ENCODE measurements at places on chromosomes 6 and 20.

GRCh38 chr6:79564636-79565035, 27.4 kb upstream of the LCA5 start:
- DNase-seq: no peak

DNA sequence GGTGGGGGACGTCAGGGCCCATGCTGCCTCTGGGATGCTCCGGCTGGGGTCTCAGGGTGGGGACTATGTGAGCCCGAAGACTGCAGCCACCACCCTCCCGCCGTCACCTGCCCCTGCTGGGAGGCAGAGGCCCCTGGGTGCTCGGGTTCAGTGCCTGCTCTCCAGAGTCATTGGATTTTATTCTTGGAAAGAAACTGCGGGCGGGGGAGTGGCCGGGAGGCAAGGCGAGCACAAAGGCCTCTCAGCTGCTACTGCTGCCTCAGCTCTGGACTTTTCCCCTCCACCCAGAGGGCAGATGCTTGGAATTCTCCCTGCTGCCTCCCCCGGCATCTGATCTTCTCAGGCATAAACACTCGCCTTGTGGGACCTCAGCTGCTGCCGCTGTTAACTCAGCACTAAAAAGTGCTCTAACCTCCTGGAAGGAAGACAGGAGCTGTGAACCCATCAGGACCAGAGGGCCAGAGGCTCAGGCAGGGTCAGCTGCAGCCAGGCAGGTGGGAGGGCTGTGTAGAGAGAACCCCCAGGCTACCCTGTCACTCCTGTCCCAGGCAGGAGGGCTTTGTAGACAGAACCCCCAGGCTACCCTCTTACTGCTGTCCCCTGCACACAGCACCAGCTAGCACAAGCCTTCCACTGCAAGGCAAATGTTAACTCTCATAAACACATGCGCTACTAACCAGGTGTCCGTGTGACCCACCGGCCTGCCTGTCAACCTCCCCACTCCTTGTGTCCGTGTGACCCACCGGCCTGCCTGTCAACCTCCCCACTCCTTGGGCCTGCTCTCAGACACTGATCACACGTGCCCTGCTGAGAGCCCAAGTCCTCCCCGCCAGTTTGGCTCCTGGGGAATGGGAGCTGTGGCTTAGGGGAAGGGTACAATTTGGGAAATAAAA, 9.4 kb upstream of the FRMD1 start:
- DNase-seq: no peak

DNA sequence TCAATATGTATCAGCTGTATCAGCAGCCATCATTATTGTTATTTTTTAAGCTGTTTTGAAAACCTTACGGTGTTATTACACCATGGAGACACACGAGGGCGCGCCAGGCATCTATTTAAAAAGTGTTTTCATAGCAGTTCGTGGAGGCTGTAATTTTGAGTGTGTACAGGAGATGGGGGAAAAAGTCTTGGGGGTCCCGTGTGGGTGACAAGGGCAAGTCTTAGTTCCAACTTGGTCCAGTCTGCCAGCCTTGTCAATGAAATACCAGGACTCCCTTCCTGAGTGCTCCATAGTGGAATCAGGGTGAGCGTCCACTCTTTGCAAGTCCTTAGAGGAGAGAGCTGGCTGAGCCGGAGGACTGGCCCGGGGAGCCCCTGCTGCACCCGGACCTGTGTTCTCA, 43.3 kb downstream of the SLC2A10 start:
- DNase-seq: peak; percentile 60

- peak; percentile 9 for DNase-seq
Measured at GRCh38 chr6:69179681-69180080, 544.6 kb downstream of the ADGRB3 start.

GRCh38 chr6:167396068-167396658, 71.3 kb downstream of the TTLL2 start:
- no peak for DNase-seq

DNA sequence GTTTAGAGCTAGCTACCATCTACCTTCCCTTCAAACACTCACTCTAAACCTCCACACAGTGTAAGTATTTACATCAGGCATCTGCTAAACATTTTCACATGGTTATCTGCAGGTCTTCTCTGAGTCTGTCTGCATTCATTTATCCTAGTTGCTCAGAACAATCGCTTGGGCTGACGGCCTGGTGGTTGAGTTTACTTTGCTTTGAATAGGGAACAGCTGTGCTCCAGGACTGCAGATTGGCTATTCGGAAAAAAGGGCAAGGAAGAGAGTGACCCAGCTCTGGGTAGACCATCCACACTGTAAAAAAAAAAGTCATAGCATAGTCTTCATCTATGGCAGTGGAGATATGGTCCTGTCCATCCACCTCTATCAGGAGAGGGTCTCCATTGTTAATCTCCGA, 115.3 kb upstream of the ESR1 start:
- no peak for DNase-seq

DNA sequence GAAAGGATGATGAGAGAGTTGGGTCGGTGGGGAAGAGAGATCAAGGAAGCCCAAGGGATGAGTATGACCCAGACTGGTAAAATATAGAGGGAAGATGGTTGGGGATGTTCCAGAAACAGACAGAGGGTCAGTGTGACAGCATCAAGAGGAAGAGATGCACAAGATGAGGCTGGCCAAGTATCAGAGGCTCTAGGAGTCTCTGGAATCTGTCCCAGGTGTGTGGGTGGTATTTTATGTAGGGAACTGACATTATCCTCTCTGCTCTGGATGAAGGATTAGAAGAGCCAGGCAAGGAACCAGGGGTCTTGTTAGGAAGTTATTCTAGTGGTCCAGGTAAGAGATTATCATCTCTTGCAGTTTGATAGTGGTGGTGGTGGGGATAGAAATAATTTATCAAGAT, 3.6 kb downstream of the PAK5 start:
- DNase-seq: no peak

GRCh38 chr20:63055575-63056235, 48.9 kb upstream of the BHLHE23 start:
- DNase-seq: no peak

DNA sequence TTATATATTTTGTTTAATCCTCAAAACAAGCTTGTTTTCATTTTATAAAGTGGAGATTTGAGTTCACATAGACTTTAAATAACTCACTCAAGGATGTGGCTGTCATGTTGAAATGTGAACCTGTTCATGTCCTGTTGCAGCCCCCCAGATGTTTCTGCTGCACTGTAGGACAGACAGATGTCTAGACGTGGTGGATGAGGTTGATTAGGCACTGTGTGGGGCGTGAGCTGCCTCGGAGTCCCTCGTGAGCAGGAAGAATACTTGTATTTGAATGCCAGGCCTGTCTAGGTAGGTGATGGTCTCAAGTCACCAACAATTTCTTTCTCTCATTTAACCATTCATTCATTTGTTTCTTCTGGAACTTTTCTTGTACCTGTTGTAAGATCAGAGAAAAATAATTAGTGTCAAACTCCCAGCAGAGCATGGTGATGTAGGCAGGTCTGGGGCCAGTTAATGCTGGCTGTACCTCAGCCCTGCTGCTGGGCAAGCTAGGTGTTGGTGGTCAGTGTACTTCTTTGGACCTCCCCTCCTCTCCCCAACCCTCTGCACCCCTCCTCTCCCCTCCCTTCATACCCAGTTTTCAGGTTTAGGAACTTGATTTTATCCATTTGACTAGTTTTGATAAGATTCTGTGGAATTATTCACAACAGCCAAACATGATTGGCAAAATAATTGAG, 34.0 kb downstream of the AFDN start:
- DNase-seq: no peak

DNA sequence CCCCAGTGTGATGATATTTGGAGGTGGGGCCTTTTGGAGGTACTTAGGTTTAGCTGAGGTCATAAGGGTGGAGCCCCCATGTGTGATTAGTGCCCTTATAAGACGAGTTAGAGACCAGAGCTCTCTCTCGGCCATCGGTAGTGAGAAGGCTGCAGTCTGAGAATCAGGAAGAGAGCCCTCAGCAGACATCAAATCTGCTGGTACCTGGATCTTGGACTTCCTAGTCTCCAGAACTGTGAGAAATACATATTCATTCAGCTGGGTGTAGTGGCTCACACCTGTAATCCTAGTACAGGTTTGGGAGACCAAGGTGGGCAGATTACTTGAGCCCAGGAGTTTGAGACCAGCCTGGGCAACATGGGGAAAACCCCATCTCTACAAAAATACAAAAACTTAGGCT, 48.7 kb upstream of the DDR1 start:
- DNase-seq: no peak

GRCh38 chr6:133743621-133744020, 145.3 kb upstream of the TCF21 start:
- DNase-seq: no peak

GRCh38 chr6:92110403-92110802, 1309.0 kb downstream of the EPHA7 start:
- DNase-seq: no peak

- DNase-seq: no peak
Measured at GRCh38 chr6:148175550-148176188, 167.0 kb upstream of the SASH1 start.

GRCh38 chr6:44630125-44631028, 242.9 kb downstream of the CDC5L start:
- DNase-seq: peak; percentile 61

DNA sequence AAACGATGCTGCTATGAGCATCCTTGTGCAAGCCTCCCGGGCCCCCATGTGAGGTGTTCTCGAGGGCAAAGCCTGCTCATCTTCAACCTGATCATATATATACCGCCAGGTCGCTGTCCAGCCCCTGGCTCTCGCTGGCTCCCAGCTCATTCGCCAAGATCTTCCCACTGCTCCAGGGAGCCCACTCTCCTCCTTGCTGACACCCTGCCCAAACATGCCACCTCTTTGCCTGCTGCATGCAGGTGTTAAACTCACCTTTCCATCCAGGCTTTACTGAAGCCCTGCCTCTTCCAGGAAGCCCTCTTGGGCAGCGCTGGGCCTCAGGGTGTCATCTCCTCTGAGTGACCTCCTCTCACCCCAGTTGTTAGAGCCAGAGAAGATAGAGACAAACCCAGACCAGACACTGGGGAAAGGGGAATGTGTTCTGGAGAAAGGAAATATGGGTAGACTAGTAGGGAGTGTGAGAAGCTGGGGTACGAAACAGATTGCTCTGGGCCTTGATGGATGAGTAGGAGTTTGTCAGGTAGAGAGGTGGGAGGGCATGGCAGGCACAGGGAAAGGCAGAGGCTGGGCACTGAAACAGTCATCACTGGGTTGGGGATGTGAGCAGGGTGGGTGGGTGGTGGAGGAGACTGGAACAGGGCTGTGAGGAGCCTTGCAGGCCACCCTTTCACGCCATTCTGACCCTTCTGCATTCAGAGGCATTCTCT, 1.2 kb upstream of the DLGAP4 start:
- DNase-seq: no peak

- DNase-seq: peak; percentile 82
Measured at GRCh38 chr6:33197431-33198048, 2.9 kb downstream of the RXRB start.

- DNase-seq: peak; percentile 49
Measured at GRCh38 chr20:45963059-45964005, 8.7 kb downstream of the ZNF335 start.

DNA sequence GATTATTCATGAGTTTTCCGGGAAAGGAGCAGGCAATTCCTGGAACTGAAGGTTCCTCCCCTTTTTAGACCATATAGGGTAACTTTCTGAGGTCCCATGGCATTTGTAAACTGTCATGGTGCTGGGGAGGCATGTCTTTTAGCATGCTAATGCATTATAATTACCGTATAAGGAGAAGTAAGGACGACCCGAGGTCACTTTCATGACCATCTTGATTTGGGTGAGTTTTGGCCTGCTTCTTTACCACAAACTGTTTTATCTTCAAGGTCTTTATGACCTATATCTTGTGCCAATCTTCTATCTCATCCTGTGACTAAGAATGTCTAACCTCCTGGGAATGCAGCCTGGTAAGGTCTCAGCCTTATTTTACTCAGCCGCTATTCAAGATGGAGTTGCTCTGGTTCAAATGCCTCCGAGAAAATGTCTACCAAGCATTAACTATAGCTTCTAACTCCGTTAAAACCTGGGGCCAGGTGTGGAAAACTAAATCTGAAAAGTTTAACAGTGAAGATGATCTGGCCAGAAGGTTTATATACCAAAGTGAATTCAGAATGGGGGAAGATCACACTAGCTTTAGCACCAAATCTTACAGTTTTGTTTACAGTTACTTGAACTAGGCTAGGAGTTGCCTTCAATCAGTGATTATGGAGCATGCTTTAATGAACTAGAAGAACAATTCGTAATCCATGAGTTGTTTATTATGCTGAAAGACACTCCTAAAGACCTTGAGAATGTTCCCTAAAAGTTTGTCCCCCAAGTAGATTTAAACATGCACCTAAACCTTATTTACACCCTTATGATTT, 80.0 kb upstream of the TOP1 start:
- DNase-seq: no peak

DNA sequence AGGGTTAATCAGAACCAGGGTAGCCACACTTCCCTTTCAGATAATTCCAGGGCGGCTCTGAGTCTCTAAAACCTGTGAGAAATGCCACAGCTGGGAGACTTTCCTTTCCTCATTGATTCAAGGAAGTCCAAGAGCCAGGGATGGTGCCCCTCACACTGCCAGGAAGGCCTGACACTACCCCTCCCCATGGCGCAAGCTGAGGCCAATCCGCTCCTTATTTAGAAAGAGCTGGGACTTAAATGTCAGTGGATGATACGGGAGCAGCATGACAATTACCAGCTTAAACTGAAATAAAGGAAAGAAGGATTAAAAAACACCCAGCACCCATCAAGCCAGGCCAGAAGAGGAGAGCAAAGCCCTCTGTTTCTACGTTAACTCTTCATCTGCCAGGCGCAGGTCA, 244.4 kb downstream of the LRFN2 start:
- no peak for DNase-seq

DNA sequence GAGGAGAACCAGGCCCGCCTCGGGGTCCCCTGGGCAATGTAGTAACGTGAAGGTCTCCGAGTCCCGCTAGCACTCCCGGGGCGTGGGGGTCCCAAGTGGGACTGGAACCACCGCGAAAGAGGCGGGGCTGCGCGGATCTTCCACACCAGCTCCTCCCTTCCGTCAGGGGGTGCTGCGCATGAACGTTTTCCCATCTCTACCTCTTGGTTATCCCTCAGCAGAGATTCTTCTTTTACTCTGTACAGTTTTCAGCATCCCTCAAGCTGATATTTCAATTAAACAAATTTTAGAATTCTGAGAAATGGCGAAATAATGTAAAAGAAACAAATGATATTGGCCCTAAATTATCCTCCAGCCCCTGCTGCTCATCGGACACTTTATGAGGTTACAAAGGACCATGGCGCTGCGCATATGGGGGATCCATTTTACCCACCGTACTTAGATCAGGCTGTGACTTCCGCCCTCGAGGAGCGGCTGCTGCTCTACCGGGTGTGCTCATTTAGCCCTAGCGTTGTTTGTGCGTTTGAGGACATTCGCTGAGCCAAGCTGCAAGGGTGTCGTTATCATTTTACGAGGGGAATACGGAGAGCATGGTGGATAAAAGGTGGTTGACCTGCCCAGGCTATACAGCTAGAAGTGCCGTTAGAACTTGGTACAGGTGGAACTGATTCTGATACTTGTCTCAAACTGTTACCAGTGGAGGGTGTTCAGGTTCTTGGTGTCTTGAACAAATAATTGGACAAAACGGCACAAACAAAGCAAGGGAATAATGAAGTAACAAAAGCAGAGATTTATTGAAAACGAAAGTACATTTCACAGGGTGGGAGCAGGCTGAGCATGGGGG, 75.2 kb upstream of the CHD6 start:
- peak; percentile 94 for DNase-seq

- no peak for DNase-seq
Measured at GRCh38 chr6:95519228-95520037, 57.9 kb upstream of the MANEA start.

- no peak for DNase-seq
Measured at GRCh38 chr20:51467956-51468626, 74.4 kb downstream of the NFATC2 start.

Measured in Kasumi-1 (cell line).